Epithelial cell of prostate (primary cell): ENCODE measurements at places on chromosomes 1 and 21.

DNA sequence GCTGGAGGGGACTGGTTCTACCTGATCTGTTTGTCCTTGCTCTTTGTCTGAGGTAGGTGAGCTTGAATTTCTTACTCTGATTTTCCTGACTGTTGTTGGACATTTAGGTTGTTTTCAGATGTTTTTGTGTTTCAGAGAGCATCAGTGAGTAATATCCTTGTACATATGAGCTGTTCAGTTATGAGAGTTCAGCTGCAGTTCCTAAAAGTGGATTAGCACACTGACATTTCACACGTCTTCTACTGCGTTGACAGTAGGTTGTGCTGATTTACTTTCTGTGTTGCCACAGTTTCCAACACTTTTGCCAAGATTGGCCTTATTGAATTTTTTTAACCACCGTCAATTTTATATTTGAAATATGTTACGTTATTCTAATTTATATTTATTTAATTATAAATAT, 27.7 kb downstream of the CXADR start:
- DNase-seq: no peak

- no peak for DNase-seq
Measured at GRCh38 chr1:152141971-152142584, 16.9 kb downstream of the RPTN start.

GRCh38 chr1:95668165-95668564, 434.2 kb downstream of the RWDD3 start:
- no peak for DNase-seq

GRCh38 chr1:178238722-178239510, 145.0 kb downstream of the RASAL2 start:
- DNase-seq: peak; percentile 99

GRCh38 chr1:1562556-1563195, 12.0 kb downstream of the SSU72 start:
- no peak for DNase-seq

GRCh38 chr1:33317354-33317753, 3.5 kb downstream of the A3GALT2 start:
- DNase-seq: no peak

DNA sequence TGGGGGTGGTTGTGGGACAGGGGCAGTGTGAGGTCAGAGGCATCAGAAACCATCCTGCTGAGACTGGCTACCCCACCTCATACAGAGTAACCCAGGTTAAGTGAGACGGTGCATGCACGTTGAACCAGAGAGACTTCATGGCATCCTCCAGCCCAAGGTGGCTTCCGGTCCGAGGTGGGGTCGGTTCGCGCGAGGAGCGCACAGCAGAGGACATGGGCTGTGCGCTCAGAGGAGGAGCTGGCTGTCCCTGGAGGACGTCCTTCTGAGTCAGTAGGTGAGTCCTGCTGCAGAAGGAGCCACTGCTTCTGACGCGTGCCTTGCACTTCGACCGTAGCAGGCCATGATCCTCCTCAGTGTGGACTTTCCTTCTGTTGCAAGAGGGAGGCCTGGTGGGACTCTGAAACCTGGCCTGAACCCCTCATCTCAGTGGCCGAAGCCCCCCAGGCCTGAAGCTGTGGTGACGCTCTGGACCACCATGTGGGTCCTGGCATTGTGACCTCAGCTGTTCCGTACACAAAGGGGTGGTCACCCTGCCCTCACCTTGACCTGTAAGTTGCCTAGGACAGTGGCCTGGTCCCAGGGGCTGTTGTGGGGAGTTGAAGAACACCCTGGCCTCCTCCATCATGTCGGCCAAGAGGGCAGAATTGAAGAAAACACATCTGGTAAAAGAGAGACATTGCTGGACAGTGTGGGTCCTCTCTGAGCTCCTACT, at the start of gene TEX35:
TEX35 (plus strand) TSS at position 544 of the 712 bp plus-strand sequence; CDS start at position 624, 80 bp downstream.
- DNase-seq: no peak

DNA sequence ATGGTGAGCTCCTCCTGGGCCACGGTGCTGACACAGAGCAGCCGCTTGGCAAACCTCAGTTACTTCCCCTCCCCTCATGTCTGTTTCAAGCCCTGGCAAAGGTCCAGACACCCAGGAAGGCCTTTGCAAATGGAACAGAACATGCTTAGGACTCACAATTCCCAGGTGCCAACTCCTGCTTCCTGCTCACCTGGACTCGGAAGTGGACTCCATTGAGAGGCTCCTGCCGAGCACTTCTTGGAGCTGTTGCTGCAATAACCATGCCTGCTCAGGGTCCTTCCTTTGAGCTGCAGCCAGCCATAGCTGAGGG, 10.7 kb downstream of the DCST2 start:
- DNase-seq: no peak

DNA sequence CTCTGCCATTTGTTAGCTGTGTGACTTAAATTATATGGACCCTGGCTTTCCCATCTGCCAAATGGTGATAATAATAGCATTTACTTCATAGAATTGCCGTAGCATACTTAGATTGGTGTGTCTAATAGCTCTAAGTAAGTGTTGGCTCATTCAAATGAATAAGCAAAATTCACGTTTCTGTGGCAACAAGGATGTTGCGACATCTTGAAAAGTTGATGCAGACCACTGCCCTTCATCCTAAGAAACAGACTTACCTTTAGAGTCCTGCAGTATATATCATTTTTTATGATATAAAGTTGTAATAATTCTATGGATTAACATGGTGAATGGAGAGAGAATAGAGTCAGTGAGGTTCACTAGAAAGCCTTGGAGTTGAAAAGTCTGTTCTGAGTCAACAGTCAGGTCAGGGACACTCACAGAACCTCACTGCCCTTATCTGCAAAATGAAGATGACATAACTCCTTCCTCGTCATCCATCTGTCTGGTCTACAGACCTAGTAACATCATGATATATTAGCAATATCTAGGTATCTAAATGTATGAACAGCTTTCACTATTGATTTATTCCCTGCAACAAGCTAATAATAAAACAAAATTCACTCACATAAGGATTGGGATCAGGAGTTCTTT, 167.3 kb upstream of the C8B start:
- DNase-seq: no peak

GRCh38 chr21:26365849-26366248, 195.3 kb upstream of the APP start:
- DNase-seq: peak; percentile 57

DNA sequence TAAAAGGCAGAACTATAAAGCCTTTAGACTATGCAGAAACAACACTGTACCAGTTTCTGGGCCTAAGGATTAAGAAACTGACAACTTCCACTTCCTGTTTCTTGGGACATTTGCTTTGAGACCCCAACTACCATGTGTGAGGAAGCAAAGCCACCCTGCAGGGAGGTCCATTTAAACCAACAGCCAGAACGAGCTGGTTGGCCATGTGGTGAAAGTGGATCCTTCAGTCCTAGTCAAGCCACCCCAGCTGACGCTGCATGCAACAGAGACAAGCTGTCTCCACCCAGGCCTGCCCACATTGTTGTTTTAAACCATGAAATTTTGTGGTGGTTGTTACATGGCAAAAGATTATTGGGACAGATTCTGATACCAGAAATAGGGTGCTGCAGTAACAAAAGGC, 31.8 kb upstream of the SLFNL1 start:
- no peak for DNase-seq

DNA sequence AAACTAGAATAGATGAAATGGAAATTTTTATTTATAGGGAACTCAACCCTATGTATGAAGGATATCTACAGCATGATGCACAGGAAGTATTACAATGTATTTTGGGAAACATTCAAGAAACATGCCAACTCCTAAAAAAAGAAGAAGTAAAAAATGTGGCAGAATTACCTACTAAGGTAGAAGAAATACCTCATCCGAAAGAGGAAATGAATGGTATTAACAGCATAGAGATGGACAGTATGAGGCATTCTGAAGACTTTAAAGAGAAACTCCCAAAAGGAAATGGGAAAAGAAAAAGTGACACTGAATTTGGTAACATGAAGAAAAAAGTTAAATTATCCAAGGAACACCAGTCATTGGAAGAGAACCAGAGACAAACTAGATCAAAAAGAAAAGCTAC, 7.9 kb downstream of the USP1 start:
- no peak for DNase-seq

DNA sequence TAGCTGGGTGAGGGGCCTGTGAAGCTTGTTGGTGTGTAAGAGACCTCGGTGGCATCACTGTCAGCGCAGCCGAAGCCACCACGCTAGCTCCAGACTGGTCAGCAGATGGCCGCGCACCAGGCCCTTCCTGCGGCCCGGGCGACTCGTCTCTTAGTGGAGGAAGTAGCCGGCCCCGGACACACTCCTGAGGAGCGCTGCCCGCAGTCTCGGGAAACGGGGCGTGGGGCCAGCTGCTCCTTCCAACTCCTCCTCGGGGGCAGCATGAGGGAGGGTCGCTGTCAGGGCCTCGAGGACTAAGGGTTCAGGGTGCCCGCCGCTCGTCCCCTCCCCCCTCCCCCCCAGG, 20.4 kb downstream of the H3-3A start:
- no peak for DNase-seq

- DNase-seq: no peak
Measured at GRCh38 chr1:225380691-225381090, 47.1 kb downstream of the LBR start.

GRCh38 chr1:182960046-182960445, 7.1 kb upstream of the SHCBP1L start:
- no peak for DNase-seq

DNA sequence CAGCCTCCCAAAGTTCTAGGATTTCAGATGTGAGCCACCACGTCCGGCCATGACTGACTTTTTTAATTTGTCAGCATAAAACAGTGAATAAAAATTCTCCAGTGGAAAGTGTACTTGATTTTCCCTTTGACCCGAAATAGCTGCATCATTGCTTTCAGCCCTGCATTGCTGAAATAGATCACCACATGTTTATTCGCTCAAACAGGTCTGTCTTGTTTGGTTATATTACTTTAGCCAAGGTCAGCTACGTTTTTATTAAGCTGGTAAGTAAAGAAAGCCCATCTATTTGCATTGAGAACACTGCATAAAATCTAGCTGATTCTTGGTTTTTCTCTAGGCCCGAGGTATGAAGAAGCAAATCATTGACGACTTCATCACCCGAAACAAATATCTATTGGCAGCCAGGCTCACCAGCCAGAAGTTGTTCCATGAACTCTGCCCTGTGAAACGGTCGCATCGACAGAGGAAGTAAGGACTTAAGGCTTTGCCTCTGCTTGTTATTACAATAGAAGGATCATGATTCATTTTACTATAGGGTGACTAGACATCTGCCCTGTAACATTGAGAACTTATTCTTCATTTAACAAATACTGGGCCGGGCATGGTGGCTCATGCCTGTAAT, 25.6 kb downstream of the AGMAT start:
- DNase-seq: peak; percentile 76

- no peak for DNase-seq
Measured at GRCh38 chr1:17620448-17620847, 81.0 kb downstream of the ARHGEF10L start.

GRCh38 chr1:108192581-108192980, 7.6 kb downstream of the SLC25A24 start:
- no peak for DNase-seq

DNA sequence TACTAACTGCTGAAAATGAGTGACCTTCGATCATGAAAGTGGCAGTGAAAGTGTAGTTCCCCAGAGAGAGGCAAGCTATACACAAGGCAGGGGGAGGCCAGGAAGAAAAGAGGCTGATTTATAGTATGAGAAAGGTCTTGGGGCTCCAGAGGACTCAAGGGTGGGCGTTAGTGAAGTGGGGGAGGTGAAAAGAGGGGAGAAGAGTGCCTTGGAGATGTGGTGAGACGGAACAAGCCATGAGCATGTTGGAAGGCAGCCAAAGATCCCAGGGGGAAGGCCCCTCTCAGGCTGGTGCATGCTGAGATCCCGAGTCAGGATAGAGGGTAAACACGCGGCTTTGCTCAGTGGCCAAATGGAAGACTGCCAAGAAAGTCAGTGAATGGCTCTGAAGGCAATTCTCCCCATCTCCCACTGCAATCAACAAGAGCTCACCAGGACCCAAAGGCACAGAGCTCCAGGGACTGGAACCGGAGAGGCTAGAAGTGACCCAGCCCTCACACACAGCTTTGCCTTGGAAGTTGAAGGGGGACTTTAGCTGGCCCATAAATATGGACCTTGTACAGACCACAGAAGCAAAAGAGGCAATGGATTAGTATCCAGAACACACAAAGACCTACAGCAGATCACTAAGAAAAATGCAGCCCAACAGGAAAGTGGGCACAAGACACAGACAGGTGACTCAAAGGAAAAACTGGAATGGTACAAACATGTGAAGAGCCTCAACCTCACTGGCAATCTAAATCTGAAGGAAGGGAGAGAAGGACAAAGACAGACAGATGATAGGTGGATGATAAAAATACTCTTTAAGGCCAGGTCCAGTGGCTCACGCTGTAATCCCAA, 49.6 kb downstream of the HSF2BP start:
- peak; percentile 69 for DNase-seq

DNA sequence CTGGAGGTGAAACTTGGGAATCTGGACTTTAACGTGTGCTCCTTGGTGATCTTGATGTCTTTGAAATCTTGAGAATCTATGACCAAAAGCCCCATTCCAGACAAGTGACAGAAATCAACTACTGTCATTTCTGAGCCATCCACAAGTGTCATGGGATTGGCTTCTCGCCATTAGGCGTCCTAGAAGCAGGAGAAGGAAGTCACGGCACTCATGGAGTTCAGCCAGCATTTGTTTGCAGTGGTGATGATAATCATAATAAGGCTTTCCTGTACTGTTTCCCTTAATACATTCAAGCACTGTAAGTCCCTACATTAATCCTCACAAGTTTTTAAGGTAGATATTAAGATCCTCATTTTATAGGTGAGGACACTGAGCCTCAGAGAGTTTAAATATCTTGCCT, 11.9 kb downstream of the F5 start:
- no peak for DNase-seq

DNA sequence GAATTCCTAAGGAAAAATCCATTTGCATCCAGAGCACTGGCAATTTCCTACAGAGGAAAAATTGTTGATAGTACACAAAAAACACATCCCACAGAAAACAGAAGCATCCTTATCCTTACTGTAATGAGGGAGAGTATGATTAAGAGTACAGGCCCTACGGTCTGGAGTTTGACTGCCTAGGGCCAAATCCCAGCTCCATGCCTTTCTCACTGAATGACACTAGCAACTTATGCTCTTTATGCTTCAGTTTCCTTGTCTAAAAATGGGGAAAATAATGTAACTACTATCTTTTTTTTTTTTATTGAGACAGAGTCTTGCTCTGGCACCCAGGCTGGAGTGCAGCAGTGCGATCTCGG, 27.8 kb upstream of the CEP350 start:
- no peak for DNase-seq

GRCh38 chr1:54485416-54485815, 62.6 kb upstream of the ACOT11 start:
- peak; percentile 26 for DNase-seq

GRCh38 chr1:92754000-92754718, 30.7 kb downstream of the EVI5 start:
- DNase-seq: no peak

- DNase-seq: peak; percentile 94
Measured at GRCh38 chr1:99580451-99580850, 65.5 kb upstream of the PALMD start.
